ENCODE measurements at places on chromosomes 6 and 20. TPM values are rescaled to one million over a fixed set of nuclear protein-coding genes. Genes with fewer than 3 reads are reported as not detected.

- DNase-seq: no peak
Measured at GRCh38 chr6:15218401-15218800, 27.5 kb upstream of the JARID2 start.

PPP1R3G gene
- total RNA-seq: 0.04 TPM

GRCh38 chr20:48722002-48722731 lies 105.6 kb downstream of the PREX1 start:
- DNase-seq: no peak

GRCh38 chr6:56246881-56247653 lies at the start of gene COL21A1:
COL21A1 (minus strand) TSS chr6:56247580; CDS start chr6:56182618, 64,962 bp downstream.
- DNase-seq: no peak

- DNase-seq: no peak
Measured at GRCh38 chr20:63979229-63979556, 249 bp downstream of the SAMD10 start.

GRCh38 chr6:167227984-167228383 lies 63.1 kb upstream of the UNC93A start:
- no peak for DNase-seq

ZBTB12 gene
- total RNA-seq: 1.8 TPM

- no peak for DNase-seq
Measured at GRCh38 chr6:164928728-164929407, 380.5 kb downstream of the C6orf118 start.

GRCh38 chr20:58096880-58097423 lies 131.5 kb downstream of the ANKRD60 start:
- no peak for DNase-seq

- no peak for DNase-seq
Measured at GRCh38 chr20:52130406-52130805, 61.2 kb downstream of the ZFP64 start.

VWA7 gene
- 5.4 TPM for total RNA-seq

- no peak for DNase-seq
Measured at GRCh38 chr6:128162423-128162822, 261.6 kb upstream of the THEMIS start.

GRCh38 chr20:1657556-1658334 lies at the start of gene SIRPG:
SIRPG (minus strand) TSS chr20:1657779; CDS start chr20:1657714, 65 bp downstream.
- peak; percentile 62 for DNase-seq

DNA sequence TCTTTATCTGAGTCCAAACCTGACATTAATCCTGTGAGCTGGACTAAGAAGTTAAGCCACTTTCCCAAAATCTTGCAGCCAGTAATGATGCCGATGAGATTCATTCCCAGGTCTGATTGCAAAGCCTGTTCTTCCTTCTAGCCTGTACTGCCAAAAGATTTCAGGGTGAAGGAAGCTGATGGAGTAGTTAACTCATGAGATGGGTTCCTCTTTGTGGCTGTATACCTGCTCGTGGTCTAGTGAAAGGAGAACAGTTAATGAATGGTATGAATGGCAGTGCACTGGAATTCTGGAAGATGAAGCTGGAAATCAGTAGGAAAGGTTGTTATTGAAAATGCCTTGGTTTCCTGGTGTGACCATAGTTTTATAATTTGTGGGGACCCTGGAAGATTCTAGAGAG lies 112.0 kb downstream of the FYN start:
- DNase-seq: no peak

SPDEF gene
- total RNA-seq: not detected

DNA sequence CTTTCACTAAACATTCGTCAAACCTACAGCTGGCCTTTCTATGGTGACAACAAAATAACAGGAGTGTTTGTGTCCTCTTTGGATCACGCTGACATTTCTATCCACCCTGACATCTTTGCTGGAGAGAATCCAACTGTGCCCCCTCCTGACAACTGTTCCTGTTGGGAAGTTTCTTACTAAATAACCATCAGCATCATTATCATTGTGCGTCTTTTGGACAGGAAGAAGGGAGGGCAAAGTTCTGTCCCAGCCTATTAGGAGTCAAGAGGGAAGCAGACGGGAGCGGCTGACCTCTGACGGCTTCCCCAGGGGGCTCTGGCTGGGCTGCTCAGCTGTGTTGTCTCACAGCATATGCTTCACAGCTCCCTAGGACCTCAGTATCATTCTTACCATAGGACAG lies 195.9 kb upstream of the SULF2 start:
- DNase-seq: no peak

DNA sequence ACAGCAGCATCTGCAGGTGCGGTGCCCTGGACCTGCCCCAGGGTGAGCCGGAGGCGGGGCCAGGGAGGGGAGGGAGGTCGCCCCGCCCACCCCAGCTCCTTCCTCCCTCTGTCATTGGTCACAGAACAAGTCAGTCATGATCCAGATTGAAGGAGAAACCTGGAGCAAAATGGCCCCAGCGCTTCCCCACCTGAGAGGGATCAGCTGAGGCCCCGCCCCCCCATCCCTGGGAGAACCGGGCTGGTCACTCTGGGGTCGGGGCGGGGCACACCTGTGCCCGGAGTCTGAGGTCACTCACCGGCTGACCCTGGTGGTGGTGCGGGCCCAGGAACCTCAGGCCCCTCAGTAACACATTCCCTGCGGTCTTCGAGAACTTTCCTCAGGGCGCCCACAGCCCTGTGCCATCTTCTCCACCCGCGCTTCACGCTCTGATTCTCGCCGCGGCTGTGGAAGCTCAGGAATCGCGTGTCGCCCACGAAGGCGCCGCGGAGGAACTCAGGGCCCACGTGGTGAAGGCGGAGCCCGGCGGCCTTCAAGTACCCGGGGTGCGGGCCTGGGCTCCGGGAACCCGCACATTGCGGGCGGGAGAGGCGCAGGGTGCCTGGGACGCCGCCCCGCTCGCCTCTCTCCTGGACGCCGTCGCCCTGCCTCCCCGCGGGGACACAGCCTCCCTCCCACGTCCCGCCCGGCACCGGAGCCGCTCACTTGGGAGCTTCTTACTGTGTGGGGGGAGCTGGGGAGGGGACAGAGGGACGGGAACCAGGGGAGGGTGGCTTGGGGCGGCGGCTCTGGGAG lies 36.4 kb upstream of the HLA-C start:
- peak; percentile 50 for DNase-seq

DNA sequence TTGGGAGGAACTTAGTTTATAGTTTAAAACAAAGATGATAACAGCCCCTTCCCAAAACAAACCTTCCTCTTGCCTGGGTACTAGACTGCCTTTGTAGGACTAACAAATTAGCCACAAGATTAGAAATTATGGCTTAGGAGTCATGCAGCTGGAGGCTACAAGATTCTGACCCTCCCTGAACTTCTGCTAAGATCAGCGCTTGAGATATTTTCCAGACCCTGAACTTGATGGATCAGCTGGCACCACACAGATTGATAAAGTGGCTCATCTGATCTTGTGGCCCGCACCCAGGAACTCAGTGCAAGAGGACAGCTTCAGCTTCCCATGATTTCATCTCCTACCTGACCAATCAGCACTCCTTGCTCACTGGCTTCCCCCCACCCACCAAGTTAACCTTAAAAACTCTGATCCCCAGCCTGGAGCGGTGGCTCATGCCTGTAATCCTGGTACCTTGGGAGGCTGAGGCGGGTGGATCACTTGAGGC lies 5.9 kb upstream of the SERINC3 start:
- no peak for DNase-seq

DNA sequence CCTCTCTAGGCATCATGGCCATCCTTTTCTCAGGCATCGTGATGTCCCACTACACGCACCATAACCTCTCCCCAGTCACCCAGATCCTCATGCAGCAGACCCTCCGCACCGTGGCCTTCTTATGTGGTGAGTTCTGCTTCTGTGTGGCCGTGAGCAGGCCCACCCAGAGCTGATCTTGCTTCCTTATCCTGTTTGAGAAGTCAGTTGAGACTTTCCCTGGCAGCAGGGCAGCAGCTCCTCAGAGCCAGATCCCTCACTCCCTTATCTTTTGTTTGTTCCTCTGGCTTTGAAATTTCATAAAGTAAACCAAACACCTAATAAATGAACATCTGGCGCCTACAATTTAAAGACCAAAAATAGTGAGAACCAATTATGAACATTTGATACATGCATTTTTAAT lies 40.6 kb downstream of the SPATA2 start:
- DNase-seq: no peak

GPR6 gene
- not detected for total RNA-seq

COX4I2 gene
- not detected for total RNA-seq

SLC35D3 gene
- total RNA-seq: not detected

DNA sequence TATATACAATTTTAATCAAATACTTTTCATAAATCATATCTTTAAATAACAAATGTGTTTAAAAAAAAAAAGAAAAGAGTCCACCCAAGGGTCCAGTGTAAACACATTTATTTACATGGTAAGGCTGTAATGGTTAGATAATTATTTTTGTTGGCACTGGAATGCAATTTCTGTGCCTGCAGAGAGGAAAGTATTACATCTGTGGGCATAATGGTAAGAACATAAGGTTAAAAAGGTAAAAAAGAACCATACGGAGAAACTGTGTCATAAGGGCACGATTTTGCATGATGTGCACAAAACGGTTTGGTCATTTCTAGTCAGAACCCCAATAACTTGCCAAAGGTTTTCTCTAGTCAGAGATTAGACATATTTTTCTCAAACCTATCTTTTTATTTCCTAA lies 54.3 kb downstream of the RWDD2A start:
- no peak for DNase-seq

DNA sequence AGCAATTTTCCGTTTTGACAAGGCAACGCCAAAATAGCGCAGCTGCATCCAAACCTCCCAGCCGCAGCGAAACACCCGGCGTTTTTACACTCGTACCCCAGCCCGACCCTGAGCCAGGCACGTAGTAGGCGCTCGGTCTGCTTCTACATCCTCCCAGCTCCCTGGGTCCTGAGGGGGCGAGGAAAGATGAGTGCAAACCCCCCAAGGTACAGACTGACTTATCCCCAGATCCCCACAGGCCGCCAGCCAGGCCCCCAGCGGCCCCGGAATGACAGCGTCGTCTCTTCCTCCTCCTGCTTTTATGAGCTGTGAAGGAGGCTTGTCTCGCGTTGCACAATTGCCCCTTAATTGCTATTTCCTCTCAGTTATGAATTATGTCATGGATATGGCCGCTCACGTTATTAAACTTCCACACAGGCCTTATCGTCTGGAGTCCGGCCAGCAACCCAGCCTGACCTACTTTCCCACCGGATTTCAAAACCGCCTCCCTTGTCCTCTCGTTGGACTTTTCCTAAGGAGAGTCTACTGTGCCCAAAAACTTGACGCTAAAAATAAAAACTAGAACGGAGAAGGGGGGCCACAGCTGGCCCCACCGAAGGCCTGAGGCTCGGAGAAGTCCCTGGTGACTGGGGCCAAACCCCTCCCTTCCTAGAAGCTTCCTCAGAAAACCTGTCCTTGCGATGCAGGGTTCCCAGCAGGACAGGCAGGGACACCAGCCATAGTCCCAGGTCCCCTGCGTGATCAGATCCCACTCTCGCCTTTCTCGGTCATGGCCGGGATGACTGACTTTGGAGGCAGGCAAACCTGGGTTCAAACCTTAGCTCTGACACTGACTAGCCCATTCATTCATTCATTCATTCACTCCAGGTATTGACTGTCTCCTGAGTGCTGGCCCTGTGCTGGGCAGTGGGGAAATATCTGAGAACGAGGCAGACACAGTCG lies 130.9 kb upstream of the PTPN1 start:
- DNase-seq: no peak

KHDRBS2 gene
- not detected for total RNA-seq

- no peak for DNase-seq
Measured at GRCh38 chr20:9422321-9423057, 91.9 kb upstream of the LAMP5 start.
